ENCODE measurements at places on chromosomes 1 and 21.

DNA sequence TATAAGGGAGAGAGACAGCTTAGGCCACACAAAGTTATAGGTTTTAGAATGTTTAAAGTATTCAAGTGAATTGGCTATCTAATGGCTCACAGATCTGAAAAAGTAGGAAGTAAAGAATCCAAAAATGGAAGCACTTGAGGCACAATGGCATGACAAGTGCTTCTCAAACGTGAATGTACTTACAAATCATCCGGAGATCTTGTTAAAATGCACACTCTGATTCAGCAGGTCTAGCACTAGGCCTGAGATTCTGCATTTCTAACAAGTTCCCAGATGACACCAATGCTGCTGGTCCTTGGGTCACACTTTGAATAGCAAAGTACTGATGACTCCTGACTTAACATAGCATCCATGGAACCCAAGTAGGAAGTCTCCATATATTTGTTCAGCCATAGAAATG is 20.9 kb upstream of the AGL start:
- DNase-seq: no peak

DNA sequence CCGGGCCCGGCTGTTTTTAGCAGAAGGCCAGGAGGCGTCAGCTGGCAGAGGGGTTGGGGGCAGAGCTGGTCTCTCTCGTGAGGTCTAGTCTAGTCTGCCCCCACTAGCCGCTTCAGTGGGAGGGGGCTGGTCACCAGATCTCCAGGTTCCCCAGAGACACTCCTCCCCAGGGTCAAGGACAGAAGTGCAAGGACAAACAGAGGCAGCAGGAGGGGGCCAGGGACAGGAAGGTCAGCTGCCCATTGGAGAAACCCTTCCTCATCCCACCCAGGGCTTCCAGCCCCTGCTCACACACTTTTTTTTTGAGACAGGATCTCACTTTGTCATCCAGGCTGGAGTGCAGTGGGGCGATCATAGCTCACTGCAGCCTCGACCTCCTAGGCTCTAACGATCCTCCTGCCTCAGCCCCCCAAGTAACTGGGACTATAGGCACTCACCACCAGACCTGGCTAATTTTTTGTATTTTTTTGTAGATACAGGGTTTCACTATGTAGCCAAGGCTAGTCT is 10.0 kb downstream of the FAM229A start:
- no peak for DNase-seq

DNA sequence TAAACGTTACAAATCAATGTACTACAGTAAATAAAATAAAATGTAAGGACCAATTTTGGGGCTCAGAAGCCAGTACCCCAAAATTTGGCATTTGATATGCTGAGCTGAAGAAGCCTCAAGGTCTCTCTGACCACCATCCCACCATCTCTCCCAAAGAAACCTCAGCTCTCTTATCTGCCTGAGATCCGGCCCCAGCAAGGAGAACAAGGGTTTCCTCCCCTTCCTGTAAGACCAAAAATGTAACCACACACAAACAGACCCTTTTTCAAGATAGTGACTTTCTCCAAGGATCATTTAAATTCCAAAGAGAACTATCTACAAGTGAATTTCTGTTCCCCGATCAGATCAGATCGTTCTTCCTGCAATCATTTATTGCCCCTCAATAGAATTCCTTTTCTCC is 68.1 kb upstream of the SLC45A1 start:
- no peak for DNase-seq

GRCh38 chr1:205976708-205977401 is 26.3 kb downstream of the RAB7B start:
- DNase-seq: peak; percentile 32

DNA sequence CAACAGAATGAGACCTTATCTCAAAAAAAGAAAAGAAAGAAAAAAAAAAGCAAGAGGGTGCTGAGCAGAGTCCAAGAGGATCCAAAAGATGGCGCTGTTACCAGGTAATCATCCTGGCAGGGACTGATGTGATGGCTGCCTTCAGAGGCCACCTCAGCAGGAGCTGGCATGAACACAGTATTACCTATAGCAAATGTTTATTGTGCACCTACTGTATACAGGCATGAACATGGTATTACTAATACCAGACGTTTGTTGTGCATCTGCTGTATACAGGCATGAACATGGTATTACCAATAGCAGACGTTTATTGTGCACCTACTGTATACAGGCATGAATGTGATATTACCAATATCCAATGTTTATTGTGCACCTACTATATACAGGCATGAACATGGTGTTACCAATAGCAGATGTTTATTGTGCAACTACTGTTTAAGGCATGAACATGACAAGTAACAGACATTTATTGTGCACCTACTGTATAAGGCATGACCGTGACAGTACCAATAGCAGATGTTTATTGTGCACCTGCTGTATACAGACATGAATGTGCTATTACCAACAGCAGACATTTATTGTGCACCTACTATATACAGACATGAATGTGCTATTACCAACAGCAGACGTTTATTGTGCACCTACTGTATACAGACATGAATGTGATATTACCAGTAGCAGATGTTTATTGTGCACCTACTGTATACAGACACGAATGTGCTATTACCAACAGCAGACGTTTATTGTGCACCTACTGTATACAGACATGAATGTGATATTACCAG is 115.1 kb upstream of the TMEM51 start:
- DNase-seq: peak; percentile 21

Measured in NCI-H1694 treated with DMSO at 0.1 percent for 48 hours (cell line).